ENCODE measurements at places on chromosomes 2 and 18.
A peak's percentile ranks its signal among the peaks of the same experiment; 100 is the strongest.

GRCh38 chr18:34322365-34323289 is 97.9 kb upstream of the NOL4 start:
- DNase-seq, result no peak

- DNase-seq, result no peak
Observed at GRCh38 chr2:142585785-142586184, 291.7 kb upstream of the KYNU start.

DNA sequence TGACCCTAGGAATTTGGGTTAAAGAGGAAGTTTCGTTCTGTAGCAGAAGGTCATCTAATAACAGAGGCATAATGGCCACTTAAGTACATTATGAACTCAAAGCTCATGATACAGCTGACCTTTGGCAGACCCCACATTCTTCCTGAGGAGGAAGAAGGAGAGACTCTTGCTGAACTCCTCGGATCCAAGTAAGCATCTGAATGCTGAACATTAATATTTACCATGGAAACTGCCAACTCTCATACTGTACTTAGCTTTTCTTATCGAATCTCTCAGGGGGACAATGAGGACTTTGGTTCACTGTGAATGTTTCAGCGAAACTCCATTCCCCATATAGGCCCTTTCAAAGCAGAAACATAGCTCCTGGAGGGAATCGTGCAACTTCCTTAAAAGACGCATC is 781.4 kb upstream of the GYPC start:
- no peak for DNase-seq

GRCh38 chr18:76952747-76953146 is 130.4 kb downstream of the ZNF236 start:
- DNase-seq, result no peak

GRCh38 chr18:39600894-39601293 is 2035.3 kb upstream of the CELF4 start:
- no peak for DNase-seq

- peak; percentile 27 for DNase-seq
Observed at GRCh38 chr2:143428700-143429099, 299.5 kb downstream of the ARHGAP15 start.

- DNase-seq, result no peak
Observed at GRCh38 chr2:8132351-8132831, 549.5 kb upstream of the ID2 start.

GRCh38 chr2:19664646-19665045 is 237.1 kb downstream of the TTC32 start:
- no peak for DNase-seq

GRCh38 chr2:15912203-15912602 is 28.1 kb upstream of the MYCN start:
- DNase-seq, result no peak

DNA sequence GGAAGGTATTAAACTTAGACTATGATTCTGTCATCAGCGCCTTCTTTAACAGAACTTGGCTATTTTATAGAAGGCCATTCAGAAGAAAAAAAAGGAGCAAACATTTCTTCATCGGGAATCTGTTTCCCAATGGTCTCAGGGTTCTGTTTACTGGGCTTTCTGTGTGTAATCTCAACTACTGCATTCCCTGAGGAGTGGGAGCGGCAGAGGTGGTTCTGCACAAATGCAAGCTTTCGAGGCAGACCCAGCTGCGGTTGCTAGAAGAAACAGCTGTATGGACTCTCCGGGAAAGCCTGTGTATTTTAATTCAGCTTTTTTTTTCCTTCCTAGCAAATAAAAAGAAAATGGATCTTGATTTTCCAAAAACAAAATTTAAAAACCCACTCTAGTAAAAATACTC is 250.7 kb downstream of the NAPG start:
- DNase-seq, result no peak

- no peak for DNase-seq
Observed at GRCh38 chr2:231676243-231676642, 32.1 kb upstream of the PTMA start.

DNA sequence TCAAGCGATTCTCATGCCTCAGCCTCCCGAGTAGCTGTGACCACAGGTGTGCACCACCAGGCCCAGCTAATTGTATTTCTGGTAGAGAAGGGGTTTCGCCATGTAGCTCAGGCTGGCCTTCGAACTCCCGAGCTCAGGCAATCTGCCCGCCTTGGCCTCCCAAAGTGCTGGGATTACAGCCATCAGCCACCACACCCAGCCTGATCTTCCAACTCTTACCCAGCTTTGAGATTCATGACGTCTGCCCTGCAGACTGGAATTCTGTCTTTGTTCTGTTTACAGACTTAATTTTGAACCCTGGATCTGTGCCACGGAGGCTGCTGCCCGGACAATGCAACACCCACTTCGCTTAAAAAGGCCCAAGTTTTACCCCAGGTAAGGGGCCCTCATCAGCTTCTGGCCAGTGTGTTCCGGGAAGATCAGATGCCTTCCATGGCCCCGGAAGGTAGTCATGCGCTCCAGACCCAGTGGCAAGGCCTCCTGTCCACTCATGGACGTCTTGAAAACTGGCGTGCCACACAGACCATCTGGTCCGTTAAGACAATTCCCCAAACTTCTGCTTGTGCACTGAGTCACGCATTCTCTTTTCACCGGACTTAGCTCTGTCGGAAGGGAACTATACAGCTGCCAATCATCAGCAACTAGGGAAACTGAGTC is 5.5 kb downstream of the PXDN start:
- no peak for DNase-seq

- no peak for DNase-seq
Observed at GRCh38 chr2:169877398-169877797, 50.1 kb downstream of the UBR3 start.

GRCh38 chr2:237672731-237673129 is 45.3 kb downstream of the LRRFIP1 start:
- DNase-seq, result no peak

DNA sequence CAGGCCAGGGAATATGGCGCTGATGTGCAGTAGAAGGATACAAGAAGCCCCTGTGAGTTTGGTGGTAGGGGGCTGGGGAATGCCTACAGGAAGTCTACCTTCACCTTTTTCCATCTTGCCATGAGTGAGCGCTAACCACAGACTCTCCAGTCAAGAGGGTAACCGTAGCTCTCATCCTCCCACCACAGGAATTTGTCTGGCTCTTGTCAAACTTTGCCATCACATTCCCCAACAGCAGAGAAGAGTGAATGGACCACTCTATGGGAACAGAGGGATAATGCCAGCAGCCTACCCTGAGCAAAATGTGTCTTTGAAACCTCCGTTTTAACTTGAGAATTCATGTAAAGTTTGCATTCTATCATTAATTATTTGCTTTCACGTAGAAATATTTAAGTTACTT is 168.3 kb downstream of the NRP2 start:
- no peak for DNase-seq

GRCh38 chr2:232927032-232927792 is 57.1 kb downstream of the SNORC start:
- DNase-seq, result no peak

DNA sequence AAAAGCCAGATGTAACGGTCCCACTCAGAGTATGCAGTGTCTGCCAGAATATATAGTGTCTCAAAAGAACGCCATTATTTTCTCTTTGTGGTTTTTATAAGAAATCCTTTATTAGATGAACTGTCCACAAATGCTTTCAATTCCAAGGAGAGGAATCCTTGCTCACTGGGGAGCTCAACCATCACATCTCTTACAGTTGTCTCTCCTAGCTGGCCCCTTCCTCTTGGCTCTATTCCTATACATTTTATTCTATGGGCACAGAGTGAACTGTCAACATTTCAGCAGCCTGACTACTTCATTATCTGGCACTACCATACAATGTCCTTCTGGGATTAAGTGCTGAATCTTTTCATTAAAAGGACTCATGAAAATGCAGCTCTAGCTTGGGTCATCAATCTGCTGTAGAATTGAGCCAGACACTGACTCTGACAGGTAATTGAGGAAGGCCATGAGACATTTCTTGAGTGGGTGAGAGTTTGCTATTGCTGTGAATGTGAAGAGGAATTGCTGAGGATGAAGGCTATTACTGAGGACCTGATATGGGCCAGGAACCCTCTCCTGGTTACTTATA is 96.5 kb upstream of the THOC1 start:
- DNase-seq, result no peak

- no peak for DNase-seq
Observed at GRCh38 chr2:151508519-151508918, 98.8 kb downstream of the RIF1 start.

- DNase-seq, result no peak
Observed at GRCh38 chr18:80233899-80234298, 13.4 kb downstream of the PARD6G start.

GRCh38 chr2:29130295-29130694 is 15.1 kb downstream of the CLIP4 start:
- DNase-seq, result no peak

GRCh38 chr2:67322353-67323001 is 74.7 kb upstream of the ETAA1 start:
- no peak for DNase-seq

GRCh38 chr2:223976635-223977226 is 19.5 kb downstream of the MRPL44 start:
- no peak for DNase-seq

- DNase-seq, result no peak
Observed at GRCh38 chr2:68318914-68319397, 793 bp downstream of the CNRIP1 start.

- no peak for DNase-seq
Observed at GRCh38 chr2:173580956-173581355, 226.3 kb downstream of the CDCA7 start.

DNA sequence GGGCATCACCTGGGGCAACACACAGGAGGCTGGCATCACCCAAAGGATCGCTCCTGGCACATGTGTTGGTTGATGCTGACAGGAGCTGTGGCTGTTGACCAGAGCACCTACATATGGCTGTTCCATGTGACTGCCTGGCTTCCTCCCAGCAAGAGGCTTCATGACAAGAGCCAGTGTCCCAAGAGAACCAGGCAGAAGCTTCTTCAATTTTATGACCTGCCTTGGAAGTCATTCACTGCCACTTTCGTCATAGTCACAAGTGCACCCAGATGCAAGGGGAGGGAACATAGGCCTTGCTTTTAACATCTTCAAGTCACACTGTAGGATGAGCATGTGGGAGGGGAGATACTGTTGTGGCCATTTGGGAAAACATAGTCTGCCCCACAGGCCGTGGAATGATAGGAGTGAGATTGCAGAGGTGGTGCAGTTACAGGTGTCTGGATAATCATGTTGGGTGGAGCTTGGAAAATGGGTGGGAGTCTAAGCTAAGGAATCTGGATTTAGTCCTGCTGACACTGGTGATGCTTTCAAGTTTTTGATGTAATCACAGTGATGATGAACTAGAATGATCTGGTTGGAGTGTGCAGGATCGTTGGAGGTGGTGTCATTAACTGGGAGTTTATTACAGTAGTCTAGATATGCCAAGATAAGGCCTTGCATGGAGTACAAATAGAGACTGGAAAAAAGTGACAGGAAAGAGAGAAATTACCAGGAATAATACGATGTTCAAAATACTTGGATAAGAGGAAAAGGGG is 107.0 kb downstream of the RAPGEF4 start:
- DNase-seq, result no peak

- no peak for DNase-seq
Observed at GRCh38 chr18:7535436-7536205, 31.5 kb upstream of the PTPRM start.

DNA sequence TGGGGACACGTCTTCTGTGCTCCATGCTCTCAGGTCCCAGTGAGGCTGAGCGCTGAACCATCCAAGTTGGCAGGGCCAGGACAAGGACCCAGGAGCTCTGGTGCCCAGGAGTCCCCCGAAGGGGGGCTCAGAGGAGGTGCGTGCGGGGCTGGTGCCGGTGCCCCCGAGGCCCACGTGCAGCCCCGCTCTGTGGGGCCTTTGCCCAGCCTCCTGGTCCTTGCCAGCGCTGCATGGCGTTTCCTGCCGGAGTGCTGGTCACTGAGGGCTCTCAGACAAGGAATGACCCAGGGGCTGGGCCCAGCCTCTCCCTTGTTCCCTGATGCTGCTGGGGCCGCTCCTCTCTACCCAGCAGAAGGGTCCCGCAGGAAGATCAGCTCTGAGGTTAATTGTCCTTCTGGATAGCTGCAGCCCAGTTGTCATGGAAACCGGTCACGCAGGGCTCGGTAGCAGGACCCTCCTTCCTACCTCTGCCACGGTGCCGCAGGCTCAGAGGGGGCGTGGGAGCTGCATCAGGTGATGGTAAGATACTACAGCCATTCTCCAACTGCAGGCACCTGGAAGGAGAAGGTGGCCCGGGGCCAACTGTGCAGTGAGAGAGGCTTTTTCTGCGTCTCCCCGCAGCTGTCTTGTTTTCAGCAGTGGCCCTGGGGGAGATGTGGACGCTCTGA is 64.5 kb downstream of the RRM2 start:
- DNase-seq, result no peak

DNA sequence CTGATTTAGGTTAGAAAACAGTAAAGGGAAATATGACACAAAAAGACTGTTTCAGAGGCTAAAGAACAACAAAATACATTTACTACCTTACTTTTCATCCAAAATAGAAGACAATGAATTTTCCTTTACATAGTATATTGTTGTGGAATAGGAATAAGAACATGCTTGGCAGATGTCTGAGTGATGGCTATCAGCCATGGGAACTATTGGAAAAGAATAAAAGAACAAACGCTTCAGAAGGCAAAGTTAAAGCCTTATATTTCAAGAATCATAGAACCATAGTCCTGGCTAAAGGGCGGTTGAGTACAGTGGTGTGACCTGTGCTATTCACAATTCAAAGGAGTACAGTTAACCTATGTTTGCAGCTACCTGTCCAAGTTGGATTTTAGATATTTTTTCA is 73.9 kb upstream of the NRXN1 start:
- DNase-seq, result no peak

GRCh38 chr2:181281206-181281832 is 175.9 kb upstream of the ITGA4 start:
- DNase-seq, result peak; percentile 5

GRCh38 chr2:97740590-97741182 is 27.3 kb downstream of the ZAP70 start:
- no peak for DNase-seq

GRCh38 chr2:166803373-166804000 is 84.8 kb upstream of the XIRP2 start:
- DNase-seq, result no peak

- DNase-seq, result no peak
Observed at GRCh38 chr2:134375935-134376334, 122.1 kb downstream of the MGAT5 start.

DNA sequence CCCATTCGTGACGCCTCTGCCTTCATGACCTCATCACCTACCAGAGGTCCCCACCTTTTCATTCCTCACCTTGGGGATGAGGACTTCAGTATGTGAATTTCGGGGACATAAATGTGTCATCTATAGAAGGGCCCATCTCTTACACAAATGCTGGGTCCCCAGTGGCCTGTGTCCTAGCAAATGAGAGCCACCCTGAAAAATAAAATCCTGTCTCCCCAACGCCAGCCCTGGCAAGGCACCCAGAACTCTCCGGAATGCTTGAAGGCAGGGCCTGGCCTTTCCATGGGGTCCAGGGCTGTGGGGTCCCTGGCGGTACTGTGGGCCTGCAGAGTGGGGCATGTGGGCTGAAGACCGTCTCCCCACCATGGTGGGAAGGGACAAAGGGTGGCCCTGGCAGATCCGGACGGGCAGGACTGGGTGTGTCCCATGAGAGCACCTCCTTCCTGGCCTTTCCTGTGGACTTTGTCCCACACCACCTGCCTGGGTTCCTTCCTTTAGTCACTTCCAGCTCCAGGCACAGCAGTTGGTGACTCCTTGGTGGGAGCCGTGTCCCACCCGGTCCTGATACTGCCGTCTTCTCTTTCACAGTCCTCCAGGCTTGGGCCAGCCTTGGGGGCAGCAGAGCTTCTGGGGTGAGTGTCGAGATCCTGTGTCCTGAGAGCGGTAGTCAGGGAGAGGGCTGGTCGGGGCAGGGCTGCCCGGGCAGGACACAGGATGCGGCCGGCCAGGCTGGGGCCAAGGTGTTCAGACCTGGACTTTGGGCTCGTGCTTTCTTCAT is 18.6 kb downstream of the CAPN10 start:
- DNase-seq, result no peak

- no peak for DNase-seq
Observed at GRCh38 chr2:185137700-185138099, 539.4 kb downstream of the ZNF804A start.
